ENCODE measurements at places on chromosomes 7 and 10.

GRCh38 chr10:21092683-21093524 lies 195.8 kb upstream of the NEBL start:
- no peak for DNase-seq

- no peak for DNase-seq
Observed at GRCh38 chr10:3542185-3542611, 242.8 kb downstream of the KLF6 start.

GRCh38 chr10:13294784-13295183 lies 5.1 kb downstream of the PHYH start:
- no peak for DNase-seq

DNA sequence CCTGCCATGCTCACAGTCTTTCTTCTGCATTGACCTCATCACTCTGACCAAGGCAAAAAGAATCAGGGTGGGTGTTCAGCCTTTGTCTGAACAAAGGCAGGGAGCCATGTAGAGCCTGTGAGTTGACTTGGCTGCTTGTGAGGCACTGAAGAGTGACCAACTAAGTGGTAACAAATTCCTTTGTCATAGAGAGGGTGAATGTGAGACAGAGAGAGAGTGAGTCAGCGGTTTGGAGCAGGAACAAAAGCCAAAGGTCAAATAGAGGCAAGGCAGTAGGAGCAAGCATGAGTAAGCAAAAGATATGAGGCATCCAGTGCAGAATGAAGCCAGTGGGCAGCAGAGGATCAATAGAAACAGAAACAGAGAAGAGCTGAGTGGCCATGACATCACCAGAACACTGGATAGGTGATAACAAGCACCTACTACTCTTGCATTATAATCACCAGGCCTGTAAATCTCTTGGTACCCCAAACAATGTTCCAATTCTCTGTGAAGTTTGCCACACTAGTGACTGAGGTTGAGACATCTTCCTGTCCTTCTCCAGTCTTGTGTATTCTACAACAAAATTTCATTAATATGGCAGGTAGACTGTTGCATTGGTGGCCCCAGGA lies 116.2 kb upstream of the LAMB4 start:
- no peak for DNase-seq

DNA sequence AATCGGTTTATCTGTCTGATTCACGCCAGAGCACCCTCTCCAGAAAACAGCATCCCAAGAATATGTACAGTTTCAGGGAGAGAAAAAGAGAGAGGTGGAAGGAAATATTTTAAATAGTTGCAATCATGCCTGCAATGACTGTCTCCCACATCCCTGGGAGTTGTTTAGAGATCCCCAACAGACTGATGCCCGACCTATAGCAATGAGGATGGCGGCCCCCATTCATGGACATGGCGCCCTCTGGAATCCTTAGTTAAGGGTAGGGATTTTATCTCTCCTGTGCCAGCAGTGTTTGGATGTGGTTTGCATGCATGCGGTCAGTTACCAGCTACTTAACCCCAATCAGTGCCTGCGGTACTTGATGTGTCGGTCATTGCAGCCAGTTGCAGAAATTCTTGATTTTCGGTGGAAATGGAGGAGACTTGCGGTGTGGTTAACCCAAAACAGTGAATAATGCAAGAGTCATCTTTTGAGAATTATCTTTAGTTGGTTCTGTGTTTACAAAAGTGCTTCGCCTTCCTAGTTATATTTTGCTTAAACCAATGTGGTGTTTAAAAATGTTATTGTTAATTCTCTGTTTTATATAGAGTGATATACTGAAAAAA lies 186.0 kb upstream of the TCF7L2 start:
- DNase-seq: no peak

- no peak for DNase-seq
Observed at GRCh38 chr7:107876916-107877315, 14.1 kb upstream of the DLD start.

DNA sequence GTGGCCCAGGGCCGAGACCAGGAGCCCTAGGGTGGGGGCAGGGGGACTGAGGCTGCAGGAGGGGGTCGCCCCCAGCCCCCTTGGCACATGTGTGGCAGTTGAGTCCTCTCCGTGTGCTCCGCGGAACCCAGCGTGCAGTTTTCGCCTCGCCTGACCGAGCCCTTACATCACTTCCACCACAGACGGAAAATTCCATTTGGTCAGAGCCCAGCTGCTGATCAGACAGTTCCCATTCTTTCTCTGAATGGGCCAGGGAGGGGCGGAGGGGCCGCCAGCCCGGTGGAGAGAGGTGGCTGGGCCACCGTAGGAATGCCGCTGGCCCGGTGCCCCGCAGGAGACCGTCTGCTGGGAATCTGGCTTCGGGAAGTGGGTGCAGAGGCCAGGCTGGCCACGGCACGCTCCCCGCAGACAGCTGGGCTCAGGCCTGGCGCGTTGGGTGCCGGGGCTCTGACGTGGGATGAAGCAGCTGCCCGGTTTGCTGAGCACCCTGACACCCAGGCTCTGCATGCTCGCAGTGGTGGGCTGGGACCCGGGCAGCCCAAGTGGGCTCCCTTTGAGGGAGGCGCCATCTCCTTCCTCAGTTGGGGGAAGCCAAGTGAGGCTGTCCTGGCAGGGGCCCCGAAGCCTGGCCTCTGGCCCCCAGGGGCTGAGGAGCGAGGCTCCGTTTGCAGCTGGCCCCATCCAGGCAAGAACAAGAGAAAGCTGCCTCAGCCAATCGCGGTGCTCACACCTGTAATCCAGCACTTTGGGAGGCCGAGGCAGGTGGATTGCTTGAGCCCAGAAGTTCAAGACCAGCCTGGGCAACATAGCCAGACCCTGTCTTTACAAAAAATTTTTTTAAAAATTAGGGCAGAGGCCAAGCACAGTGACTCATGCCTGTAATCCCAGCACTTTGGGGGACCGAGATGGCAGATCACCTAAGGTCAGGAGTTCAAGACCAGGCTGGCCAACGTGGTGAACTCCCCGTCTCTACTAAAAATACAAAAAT lies 9.9 kb downstream of the TTYH3 start:
- no peak for DNase-seq

GRCh38 chr7:73394422-73394821 lies 39.2 kb upstream of the FZD9 start:
- no peak for DNase-seq

DNA sequence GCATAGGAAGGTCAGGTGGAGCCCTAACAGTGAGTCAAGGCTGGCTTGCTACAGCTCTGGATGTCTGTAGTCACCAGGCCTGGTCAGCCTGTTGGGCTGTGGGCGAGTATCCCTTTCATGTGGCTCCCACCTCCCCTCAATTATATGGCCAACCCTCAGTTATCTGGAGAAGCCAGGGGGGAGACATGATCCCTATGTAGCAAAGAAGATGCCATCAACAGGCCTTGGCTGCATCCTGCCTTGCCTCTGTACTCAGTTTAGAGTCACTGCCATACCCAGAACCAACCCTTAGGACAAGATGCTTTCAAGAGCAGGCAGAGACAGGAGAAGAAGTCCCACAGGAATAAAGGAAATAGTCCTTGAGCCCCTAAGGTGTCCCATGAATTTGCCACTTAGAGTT lies 763.9 kb downstream of the GRID1 start:
- no peak for DNase-seq

GRCh38 chr7:154867068-154867467 lies 135.9 kb downstream of the PAXIP1 start:
- DNase-seq: no peak

DNA sequence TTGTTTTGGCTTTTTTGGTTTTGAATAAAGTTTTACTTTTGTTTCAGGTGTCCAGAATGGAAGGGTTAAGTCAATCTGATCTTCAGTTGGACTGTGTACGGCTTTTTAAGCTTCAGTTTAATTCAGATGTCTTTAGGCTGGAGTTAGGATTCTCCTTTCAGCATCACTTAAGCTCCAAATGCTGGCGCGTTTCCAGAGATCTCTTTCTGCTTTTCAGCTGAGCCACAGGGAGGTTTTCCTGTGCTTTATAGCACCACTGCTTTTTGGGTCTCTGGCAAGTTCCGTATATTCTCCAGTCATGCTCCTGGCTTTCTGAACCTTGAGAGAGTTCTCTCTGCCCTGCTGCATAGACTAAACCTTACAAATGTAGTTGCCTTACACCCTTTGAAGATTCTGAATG lies 60.0 kb downstream of the VTI1A start:
- DNase-seq: no peak

- DNase-seq: no peak
Observed at GRCh38 chr10:11451640-11452260, 159.7 kb downstream of the USP6NL start.

- no peak for DNase-seq
Observed at GRCh38 chr10:126841341-126841895, 63.8 kb upstream of the DOCK1 start.

DNA sequence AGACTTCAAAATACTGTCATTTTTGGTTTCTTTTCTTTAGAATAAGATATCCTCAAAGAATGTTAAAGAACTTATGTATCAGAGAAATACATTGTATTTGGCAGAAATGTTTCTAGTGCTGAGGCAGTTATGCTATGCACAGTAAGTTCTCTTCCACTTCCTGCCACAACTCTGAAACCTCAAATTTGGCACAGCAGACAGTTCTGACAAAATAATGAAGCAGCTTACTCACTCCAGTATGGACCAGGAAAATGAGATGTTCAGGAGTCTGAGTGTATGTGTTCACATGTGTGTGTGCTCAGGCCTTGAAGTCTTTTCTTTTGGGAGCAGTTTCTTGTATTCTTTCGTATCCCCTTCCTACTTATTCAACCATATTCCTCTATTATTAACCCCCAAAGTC lies 197.0 kb upstream of the AGK start:
- DNase-seq: peak; percentile 80

GRCh38 chr7:16028636-16029035 lies 342.2 kb upstream of the MEOX2 start:
- DNase-seq: no peak

GRCh38 chr7:116571552-116571951 lies 46.7 kb downstream of the CAV1 start:
- DNase-seq: no peak

GRCh38 chr10:96656198-96656577 lies 64.1 kb downstream of the PIK3AP1 start:
- no peak for DNase-seq

- no peak for DNase-seq
Observed at GRCh38 chr7:2231992-2232765, 566 bp downstream of the MAD1L1 start.

DNA sequence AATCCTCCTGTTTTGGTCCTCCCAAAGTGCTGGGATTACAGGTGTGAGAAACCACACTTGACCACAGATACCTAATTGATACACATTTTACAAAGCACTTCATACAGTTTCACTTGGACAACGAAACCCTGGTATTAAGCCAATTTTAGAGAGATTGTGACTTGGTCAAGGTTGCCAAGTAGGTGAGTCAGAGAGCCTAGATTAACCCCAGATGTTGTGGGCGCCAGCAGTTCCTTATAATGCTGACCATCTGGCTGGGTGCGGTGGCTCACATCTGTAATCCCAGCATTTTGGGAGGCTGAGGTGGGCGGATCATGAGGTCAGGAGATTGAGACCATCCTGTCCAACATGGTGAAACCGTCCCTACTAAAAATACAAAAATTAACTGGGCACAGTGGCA lies 4.9 kb upstream of the PHKG1 start:
- no peak for DNase-seq

DNA sequence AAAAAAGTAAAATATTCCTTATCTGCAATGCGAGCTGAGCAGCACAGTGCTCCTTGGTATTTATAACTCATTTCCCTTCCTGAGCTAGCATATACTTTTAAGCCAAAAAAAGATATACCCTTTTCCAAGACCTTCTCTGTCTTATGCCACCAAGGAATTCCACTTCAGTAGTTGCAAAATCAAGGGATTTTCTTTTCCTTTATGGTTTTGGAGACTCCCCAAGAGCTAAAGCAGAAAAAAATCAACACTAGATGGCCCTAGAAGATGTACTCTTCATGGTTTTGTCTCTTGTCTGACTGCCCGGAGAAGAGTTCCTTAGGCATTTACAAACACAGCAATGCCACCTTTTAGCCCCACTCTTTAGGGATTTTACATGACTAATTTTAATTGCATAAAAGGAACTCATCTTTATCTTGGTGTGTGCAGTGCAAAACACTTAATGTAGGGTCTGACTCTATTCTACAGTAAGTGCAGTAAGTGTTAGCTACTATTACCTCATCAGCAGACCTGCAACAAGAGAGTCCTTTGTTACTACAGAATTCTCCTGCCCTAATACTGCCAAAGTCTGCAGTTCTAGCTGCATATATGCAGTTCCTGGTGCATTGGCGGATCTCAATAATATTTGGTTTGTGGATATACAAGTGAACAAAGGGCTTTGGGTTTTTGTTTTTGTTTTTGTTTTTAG lies 443.3 kb downstream of the GFRA1 start:
- DNase-seq: no peak

DNA sequence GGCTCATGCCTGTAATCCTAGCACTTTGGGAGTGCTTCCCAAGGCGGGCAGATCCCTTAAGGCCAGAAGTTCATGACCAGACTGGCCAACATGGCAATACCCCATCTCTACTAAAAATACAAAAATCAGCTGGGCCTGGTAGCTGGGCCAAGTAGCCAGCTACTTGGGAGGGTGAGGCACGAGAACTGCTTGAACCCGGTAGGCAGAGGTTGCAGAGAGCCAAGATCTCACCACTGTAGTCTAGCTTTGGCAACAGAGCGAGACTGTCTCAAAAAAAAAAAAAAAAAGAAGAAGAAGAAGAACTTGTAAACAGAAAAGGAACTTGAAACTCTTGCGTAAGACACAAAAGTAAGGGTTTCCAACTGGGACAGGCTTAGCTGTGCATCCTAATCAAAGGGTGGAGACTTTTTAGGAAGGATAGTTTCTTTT lies 5.6 kb upstream of the IFIT2 start:
- no peak for DNase-seq

- DNase-seq: no peak
Observed at GRCh38 chr10:6579904-6580278, at the start of gene PRKCQ. TSS of gene PRKCQ (minus strand) at chr10:6580276. CDS start at chr10:6515135, 65,141 bp downstream.

DNA sequence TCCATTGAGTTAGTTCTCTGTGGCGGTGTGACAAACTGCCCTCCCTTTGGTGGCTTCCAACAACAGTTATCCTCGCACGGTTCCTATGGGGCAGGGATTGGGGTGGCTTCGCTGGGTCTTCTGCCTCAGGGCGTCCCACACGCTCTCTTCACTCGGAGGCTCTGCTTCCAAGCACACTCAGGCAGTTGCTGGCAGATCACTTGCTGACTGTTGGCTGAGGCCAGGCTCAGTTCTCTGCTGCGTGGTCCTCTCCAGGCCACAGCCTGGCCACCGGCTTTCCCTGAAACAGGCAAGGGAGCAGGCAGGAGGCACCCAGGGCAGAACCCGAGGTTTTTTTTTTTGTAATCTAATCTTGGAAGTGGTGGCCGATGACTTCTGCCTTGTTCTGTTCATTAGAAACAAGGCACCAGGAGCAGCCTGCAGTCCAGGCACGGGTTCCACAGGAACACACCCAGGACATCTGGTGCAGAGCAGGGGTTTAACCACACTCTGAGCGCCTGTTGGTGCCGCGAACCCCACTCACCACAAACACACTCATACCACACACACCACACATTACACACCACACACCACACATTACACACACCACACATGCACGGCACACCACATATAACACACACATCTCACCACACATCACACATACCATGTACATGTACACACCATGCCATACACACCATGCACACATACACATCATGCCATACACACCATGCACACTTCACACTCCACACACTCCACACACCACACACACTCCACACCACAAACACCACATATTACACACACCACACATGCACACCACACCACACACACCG lies 112.2 kb downstream of the PTPN20 start:
- peak; percentile 71 for DNase-seq

GRCh38 chr10:78306358-78306757 lies 272.7 kb downstream of the RPS24 start:
- DNase-seq: no peak

- DNase-seq: no peak
Observed at GRCh38 chr7:27251652-27252590, 9.3 kb downstream of the EVX1 start.

- DNase-seq: peak; percentile 14
Observed at GRCh38 chr7:105816954-105817615, 59.3 kb downstream of the ATXN7L1 start.

Measured in Jurkat, Clone E6-1 (cell line).